Cortex of kidney (tissue), 1 donor: ENCODE measurements at places on chromosomes 16 and 17.

DNA sequence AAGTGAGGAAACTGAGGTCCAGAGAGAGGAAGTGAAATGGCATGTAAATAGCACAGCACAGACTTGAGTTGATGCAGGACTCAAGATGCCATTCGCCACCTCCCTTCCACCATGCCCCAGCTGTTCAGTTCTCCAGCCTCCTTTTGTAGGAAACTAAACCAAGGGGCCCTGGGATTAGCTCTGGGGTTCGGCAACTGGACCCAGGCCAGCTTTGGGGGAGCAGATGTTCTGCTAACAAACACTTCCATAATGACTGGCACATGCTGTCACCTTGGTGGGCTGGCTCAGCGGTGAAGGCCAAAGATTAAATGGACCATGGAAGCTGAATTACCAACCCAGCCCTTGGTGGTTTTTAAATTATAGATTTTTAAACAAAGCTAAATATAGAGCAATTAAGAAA is 77.0 kb downstream of the IRX6 start:
- no peak for DNase-seq

DNA sequence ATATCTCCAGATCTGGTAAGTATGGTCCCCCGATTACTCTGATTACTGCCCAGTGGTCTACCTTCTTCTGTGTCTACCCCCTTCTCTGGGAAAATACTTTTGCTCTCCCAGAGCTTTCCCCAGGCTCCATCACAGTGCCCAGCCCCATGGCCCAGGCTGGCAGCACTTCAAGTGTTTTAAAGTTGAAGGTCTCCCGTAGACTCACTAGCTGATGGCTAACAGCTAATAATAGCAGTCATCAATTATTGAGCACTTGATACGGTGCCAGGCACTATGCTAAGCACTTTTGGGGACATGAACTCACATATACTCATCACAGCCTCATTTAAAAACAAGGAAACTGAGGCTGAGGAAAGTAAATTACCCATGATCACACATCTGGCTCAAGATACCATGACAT is 33.4 kb downstream of the DCUN1D3 start:
- no peak for DNase-seq

DNA sequence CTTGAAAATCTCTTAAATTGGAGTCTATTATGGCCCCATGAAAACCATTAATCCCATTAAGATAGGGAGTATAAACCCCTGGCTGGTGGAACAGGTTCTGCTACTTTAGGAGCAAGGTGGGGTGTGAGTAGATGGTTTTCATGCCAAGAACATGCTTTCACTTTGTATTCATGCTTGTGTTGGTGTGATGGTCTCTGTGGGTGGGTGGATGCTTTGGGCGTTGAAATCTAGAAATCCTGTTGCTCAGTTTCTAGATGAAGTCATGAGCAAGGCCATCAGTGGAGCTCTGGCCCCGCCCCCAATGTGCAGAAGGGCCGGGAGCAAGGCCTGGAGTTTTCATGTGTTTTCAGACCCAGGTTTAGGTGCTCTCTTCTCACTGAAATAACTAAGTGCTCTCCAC is 20.1 kb downstream of the PLD6 start:
- DNase-seq = no peak

- no peak for DNase-seq
Observed at GRCh38 chr17:43135454-43135819, 10.3 kb upstream of the BRCA1 start.

DNA sequence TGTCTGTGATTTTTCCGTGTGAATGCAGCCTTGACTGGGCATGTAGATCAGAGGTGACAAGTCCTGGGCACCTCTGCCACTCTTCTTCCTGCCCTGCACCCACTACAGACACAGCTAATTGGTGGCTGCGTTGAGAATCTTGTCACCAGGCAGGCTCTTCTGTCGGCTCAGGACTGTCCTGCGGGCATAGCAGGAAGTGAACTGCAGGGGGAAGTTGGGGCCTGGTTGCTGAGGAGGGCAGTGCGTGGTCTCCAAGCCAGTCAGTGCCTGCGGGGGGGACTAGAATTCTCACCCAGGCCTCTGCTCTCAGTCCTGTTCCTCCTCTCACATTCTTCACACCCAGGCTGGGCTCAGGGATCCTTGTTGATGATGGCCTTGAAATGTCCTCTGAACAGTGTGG is 50.5 kb downstream of the JPH3 start:
- no peak for DNase-seq
